ACHN (cell line): ENCODE measurements at places on chromosomes 4 and X.

DNA sequence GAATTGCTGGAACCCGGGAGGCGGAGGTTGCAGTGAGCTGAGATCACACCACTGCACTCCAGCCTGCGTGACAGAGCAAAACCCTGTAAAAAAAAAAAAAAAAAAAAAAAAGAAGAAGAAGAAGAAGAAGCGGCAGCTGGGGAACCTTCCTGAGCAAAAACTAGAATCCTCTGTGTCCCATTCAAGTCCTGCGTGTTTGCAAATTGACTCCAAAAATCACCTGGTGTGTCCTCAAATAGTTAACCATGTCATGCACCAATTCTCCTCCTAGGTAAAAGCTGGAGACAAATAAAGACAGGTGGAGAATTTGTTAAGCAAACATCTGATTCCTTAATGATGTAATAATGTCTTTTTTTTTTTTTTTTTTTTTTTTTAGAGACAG is 31.9 kb upstream of the ASMTL start:
- no peak for DNase-seq

DNA sequence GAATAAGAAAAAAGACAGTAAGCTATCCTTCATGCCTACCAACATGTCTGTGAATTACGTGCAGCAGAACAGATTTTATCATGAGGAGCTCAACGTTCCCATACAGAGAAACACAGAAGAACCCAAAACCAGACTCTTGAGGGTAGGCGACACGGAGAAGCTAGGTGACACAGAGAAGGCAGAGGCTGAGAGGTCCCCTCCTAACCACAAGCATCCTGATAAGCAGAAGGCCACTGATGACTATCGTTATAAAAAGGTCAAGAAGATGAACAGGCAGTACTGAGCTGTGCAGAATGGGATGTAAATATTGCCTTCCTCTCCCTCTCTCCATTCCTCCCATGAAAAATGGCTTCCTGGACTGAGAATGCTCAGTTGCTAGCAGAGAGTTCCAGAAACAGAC is 350.2 kb upstream of the BOD1L1 start:
- no peak for DNase-seq

GRCh38 chr4:81499840-81500239 is 28.1 kb upstream of the RASGEF1B start:
- peak; percentile 35 for DNase-seq

DNA sequence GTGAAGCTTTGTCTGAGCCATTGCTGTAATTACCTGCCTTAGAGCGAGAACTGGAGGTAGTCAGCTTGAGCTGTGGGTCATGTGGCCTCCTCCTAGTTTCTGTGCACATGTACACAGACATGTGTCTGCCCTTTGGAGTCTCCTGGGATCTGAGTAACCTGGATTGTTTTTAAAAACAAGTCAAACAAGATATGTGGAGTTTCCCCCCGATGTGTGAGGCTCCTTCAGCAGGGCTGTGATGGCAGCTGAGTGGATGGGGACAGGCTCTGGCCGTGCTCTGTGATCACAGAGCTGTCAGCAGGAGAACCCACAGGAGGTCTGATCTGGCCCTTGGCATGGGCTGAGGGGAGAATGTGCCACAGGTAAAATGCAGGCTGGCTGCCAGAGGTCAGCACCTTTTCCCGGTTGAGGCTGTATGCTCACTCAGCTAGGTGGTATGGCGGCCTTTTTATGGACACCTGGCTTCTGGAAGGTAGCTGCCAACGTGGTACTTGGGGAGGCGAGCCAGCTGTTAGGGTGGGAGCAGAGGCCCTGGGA is 38.4 kb downstream of the NOP14 start:
- no peak for DNase-seq

- peak; percentile 50 for DNase-seq
Observed at GRCh38 chrX:13646154-13646549, 6.8 kb upstream of the TCEANC start.

GRCh38 chr4:26884486-26884988 is 23.9 kb downstream of the STIM2 start:
- no peak for DNase-seq

GRCh38 chr4:12211636-12212035 is 782.9 kb upstream of the HS3ST1 start:
- DNase-seq: no peak

- peak; percentile 44 for DNase-seq
Observed at GRCh38 chr4:105709081-105709450, 482 bp downstream of the GSTCD start.

DNA sequence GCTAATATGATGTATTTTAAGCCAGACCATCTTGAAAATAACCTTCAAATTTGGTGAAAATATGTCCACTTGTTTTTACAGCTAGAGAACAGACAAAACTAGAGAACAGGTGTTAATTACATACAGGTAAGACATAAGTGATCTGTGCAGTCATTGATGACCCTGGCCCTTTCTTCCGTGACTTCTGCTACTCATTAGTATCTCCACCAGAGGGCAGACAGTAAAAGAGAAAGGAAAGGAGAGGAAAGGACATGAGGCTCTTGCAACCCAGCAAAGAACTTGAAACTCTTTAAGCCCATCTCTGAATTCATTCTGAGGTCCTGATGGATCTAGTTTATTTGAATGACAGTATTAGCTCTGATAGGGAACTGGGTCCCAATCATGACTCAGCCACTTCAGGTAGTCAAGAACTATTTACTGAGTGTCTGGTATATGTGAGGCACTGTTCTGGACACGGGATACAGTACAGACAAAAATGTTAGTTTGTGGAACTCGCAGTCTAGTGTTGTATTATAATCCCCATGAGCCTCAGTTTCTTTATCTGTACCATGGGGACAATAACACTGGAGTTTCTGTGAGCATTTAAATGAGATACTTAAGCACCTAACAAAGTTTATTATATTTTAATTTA is 121.0 kb upstream of the TEX13D start:
- peak; percentile 21 for DNase-seq

GRCh38 chr4:159171287-159171686 is 68.4 kb downstream of the RAPGEF2 start:
- DNase-seq: peak; percentile 27

DNA sequence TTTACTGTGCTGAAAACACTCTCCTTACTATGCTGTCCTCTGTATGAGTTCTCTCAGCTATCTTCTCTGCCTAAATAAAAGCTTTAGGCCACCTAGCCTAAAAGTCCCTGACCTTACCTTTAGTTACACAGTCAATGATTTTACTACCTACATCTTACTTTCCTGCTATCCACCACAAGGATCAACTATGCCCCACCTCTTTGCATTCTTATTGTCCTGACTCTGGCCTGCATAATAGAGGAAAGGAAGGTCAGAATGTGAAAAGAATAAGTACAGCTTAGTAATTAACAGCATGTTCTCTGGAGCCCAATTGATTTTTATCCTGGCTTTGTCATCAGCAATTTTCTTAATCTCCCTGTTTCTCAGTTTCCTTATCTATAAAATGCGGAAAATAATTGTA is 1257.8 kb downstream of the RPA4 start:
- DNase-seq: no peak

DNA sequence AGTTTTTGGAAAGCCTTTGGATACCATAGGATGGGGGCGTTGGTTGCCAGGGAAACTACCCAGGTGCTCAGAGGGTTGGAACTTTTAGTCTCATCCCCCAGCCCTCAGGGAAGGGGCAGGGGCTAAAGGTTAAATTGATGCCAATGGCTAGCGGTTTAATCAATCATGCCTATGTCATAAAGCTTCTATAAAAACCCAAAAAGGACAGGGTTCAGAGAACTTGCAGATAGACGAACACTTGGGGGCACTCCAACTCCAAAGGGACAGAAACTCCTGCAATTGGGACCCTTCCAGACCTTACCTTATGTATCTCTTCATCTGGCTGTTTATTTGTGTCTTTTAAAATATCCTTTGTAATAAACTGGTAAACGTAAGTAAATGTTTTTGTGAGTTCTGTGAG is 30.0 kb upstream of the GPR173 start:
- DNase-seq: no peak

DNA sequence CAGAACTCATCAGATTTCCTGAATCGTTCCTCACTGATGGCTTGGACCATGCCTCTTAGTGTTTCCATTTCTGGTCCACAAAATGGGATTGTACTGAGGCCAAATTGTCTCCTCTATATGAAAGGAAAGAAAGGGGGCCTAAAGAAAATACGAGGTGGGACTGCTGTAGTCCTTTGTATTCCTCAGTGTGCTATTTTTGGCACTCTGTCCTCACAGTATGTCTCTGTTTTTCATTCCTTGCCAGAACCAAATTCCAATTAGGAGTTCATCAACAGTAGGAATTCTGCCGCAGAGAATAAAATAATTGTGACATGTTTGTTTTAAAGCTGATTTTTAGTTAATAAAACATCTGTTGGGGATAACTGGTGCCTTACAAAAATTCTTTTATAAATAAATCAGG is 515.7 kb downstream of the SMARCA1 start:
- DNase-seq: no peak

GRCh38 chr4:10104211-10104990 is 12.2 kb downstream of the WDR1 start:
- no peak for DNase-seq

DNA sequence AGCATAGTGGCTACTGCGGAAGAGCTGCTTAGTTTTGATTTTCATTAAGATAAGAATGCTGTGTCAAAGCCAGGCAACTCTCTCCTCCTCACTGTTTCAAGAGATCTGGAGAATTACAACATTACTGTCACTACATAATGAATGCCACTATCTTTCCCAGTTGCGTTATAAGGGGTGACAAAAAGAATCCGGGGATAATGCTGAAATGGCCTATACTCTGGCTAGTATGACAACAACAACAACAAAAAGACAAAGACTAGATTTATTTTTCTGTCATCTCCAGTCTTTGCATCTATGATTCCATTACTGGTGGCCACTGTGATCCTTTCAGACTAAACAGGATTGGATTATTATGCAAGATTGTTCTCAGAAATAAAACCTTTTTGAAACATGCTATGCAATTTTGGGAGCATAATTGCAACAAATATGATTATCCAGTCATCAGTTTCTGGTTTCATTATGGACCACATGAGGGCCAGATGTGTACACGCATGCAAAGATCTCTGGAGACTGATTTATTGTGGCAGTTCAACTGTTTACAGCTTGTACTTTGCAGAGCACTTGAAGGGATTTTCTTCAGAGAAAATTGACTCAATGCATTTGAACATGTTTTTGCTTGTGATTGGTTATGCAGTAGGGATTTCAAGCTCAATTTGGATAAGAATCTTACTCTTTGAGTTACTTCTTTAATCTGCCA is 31.1 kb upstream of the SPANXB1 start:
- no peak for DNase-seq

DNA sequence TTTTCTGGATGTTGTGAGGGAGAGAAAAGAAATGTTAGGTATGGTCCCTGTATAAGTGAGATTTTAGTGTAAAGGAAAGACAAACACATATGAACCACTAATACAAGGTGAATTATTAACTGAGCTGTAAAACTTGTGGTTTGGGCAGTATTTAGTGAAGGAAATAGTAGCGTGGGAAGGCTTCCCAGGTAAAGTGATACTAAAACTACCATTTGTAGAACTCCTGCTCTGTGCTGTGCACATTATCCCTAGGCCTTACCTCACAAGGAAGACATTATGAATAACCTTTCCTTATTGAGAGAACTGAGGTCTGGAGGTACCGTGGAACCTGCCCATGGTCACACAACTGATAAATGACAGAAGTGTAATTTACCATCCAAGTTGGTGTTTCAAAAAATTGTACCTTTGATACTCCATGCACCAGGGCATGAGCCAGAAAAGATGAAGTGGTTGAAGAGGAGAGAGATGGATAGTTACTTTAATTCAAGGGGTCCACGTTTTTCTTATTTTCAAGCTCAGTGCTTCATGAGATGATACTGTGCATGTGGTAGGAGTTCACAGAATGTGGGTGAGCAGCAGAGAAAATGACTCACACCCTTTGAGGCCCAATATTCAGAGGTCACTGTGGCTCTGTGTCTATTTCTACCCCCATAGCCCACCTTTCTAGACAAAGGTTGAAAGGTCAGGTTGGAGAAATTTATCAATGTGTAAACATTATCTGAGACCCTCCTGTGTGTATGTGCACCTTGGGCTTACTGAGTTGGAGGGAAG is 2.6 kb upstream of the VSIG4 start:
- no peak for DNase-seq

- no peak for DNase-seq
Observed at GRCh38 chr4:158783785-158784184, 15.0 kb downstream of the FNIP2 start.

GRCh38 chrX:28058901-28059300 is 77.7 kb upstream of the DCAF8L1 start:
- no peak for DNase-seq

DNA sequence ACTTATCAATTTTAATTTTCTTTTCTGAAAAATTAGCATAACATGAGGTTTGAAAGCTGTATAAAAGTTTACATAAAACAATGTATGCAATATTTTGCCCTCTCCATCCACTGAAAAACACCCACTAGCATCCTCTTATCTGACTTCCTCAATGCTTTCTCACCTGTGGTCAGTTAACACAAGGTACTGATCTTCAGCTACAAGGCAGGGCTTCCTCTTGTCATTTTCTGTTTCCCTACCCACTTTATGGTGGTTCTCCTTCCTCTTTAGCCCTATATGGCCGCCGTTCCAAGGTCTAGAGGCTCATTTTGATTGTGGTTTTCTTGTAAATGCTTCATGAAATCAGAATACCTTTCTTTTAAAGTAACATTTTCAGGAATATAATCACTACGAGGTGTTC is 618.6 kb upstream of the CPEB2 start:
- no peak for DNase-seq

DNA sequence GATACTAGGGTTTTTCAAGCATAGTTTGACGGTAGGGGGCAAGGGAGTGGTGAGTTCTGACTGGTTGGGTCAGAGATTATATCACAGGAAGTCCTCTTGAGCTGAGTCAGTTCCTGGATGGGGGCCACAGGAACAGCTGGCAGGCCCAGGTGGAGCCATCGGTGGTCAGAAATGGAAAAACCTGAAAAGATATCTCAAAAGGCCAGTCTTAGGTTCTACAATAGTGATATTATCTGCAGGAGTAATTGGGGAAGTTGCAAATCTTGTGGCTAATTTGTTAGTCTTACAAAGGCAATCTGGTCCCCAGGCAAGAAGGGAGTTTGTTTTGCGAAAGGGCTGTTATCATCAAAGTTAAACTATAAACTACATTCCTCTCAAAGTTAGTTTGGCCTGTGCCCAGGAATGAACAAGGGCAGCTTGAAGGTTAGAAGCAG is 159.3 kb downstream of the PTCHD1 start:
- peak; percentile 12 for DNase-seq

DNA sequence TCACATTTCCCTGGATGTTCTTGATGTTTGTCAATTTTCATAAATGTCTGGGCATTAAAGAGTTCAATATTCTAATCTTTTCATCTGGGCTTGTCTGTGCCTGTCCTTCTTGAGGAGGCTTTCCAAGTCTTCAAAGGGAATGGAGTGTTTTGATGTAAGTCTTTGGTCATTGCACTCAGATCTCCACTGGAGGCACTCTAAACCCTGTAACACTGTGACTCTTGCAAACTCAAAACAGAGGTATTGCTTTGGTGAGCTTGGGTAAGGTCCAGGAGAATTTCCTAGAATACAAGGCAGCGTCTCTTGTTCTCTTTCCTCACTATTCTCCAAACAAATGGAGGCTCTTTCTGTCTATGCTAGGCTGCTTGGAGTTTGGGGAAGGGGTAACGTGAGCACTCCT is 1118.1 kb upstream of the PABPC4L start:
- DNase-seq: no peak

- DNase-seq: no peak
Observed at GRCh38 chr4:126144543-126145237, 829.9 kb downstream of the FAT4 start.

GRCh38 chr4:107578321-107578720 is 141.7 kb downstream of the PAPSS1 start:
- DNase-seq: no peak

GRCh38 chrX:84336646-84337045 is 148.6 kb upstream of the RPS6KA6 start:
- no peak for DNase-seq
